Activated CD8-positive, alpha-beta memory T cell treated with anti-CD3 and anti-CD28 coated beads for 24 hours (primary cell): ENCODE measurements at places on chromosomes 2 and 18.
A peak's percentile ranks its signal among the peaks of the same experiment; 100 is the strongest.

- no peak for DNase-seq
Observed at GRCh38 chr2:122007577-122007976, 252.1 kb downstream of the TSN start.

- DNase-seq = no peak
Observed at GRCh38 chr18:12015416-12016062, 34.2 kb downstream of the IMPA2 start.

DNA sequence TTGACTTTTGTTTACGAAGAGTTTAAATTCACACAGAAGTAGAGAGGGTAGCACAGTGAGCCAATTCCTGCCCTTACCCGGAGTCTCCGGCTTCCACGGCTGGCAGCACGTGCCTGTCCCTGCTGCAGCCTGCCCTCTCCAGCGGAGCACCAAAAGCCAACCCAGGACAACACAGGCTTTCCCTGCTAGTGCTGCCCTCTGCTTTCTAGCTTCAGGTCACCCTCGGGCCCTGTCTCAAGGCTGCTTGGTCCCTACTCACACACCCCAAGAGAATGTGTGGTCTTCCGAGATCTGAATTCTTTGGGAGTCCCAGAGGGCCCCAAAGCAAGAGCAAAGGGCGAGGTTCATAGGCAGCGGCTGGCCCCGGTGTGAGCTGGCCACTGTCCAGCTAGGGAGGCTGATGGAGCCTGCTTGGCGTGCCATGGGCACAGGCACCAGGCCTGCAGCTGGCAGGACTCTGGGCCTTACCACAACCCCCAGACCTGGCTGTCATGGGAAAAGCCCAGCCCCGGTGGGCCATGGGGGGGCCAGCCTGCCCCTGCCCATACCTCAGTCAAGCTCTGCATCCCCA lies 7.0 kb upstream of the HS6ST1 start:
- peak; percentile 51 for DNase-seq

- DNase-seq = no peak
Observed at GRCh38 chr2:26241928-26242436, 2.5 kb downstream of the HADHA start.

GRCh38 chr2:234174742-234175141 lies 124.2 kb downstream of the SPP2 start:
- DNase-seq = no peak

DNA sequence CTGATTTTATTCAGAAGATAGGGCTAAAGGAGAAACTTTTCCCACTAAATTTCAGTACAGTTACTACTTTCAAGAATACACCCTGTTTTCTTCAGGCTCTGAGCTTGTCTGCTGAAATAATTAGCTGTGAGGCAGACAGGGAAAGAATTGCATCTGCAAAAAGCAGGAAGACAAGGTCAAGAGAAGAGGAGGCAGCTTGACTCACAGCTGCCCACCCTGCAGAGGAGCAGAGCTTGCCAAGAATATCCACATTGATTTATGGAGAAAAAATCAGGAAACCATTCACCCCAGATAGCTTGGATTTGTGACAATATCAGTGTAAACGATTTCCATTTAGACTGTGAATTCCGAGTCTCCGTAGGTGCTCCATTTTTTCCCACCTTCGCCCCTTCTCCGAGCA lies 49.0 kb downstream of the ACTR2 start:
- DNase-seq = no peak

DNA sequence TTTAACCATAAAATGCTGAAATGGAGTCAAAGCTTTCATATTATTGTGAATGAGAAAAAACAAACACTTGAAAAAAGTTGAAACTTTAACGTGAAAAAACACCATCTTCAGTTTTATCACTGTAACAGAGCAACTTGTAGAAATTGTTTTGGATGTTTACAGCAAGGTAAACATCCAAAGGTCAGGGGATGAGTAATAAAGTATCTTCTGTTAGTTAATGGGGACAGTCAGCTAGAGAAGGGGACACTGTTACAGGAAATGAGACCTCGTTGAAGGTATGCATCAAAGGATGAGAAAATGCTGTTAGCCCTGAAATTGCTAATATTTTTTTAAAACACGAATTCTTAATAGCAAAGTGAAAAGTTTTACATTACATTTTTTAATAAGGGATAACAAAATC lies 2.9 kb downstream of the RHBDD1 start:
- DNase-seq = no peak

GRCh38 chr2:39648580-39648979 lies 17.1 kb upstream of the TMEM178A start:
- no peak for DNase-seq

DNA sequence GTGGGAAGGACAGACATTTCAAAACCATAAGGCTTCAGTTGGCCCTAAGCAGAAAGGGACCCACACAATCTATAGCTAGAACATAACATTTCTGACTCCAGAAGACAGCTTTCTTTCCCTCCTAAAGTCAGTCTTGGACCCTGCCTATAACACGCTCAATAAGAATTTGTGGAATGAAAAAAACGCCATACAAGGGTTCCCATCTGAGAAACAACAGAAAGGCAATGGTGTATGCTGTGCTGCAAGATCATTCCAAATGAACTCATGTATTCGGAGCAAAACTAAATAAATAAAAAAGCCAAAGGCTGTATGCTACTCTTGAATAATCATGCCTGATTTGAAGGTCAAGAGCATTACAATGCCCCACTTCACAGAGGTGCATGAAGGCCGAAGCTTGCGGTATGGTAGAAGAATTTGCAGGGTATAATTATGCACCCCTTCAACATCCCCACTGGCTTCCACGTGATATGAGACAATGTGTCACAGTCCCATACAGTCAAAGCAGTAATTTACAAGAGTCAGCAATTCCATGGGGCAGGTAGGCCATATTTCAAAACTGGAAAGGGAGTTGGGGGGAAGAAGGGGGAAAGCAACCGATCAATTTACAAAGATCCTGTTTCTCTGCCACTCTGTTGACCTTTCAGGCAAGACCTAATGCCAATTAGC lies 61.4 kb upstream of the SLC14A2 start:
- DNase-seq = no peak

- DNase-seq = peak; percentile 75
Observed at GRCh38 chr2:73283545-73284295, 558 bp downstream of the FBXO41 start.
